ENCODE measurements at places on chromosomes 7 and 10. TPM values are rescaled to one million over a fixed set of nuclear protein-coding genes. Genes with fewer than 3 reads are reported as not detected.

Gene NUB1
- total RNA-seq = 28.5 TPM

Gene ATXN7L1
- total RNA-seq = 4.2 TPM

Gene ZNF277
- total RNA-seq = 26.5 TPM

Gene SPDYE5
- not detected for total RNA-seq

Gene ING3
- 9.6 TPM for total RNA-seq

Gene OR2A7
- total RNA-seq = not detected

Measured in cardiac atrium fibroblast (primary cell).